ENCODE measurements at places on chromosomes 4 and X.

DNA sequence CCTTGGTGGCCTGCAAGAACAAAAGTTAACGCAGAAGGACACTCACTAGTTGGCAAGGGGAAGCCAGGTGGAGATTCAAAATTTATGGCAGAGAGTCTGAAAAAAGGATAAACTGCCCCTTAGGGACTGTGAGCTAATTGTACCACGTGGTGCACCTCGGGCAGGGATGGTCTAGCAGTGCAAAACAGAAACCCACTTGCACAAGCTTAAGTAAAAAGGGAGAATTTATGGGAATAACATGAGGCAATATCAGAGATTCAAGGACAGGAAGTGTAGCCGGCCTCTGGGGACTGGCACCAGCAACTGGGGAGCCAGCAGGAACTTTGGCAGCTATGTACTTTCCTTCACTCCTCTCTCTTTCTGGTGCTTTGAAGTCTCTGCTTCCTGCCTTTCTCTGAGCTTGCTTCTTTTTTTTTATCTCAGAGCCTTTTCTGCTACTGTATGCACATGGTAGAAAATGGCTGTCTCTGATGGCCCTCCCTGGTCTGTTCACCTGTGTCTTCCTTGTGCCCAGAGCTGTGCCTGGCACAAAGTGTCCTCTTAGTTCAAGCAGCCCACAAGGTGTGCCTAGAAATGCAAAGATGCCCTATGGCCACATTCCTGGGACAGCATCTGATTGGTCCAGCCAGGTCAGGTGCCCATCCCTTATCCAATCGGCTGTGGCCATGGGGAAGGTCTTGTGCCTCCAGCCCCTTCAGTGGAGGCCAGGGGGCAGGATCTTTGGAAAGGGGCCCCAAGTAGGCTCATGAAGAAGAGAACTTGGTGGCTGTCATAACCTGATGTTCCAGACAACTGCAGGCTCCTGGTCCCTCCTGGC lies 114.8 kb upstream of the ATP6AP2 start:
- DNase-seq: no peak

- DNase-seq: no peak
Observed at GRCh38 chr4:16351161-16351560, 124.9 kb upstream of the TAPT1 start.

DNA sequence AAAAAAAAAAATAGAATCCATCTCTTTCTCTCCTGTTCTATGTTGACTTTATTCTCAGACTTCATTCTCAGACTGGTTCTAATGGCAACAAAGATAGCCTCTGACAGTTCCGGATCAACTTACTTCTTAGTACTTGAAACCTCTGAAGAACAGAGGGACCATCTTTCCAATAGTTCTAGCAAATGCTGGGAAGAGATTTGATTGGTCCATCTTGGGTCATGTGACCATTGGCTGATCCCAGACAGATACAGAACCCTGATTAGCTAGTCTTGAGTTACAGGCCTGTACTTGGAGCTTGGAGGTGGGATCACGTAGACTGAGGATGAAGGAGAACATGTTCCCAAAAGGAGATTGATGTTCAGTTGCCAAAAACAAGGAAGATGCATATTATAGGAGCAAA lies 66.9 kb upstream of the STIM2 start:
- DNase-seq: no peak

DNA sequence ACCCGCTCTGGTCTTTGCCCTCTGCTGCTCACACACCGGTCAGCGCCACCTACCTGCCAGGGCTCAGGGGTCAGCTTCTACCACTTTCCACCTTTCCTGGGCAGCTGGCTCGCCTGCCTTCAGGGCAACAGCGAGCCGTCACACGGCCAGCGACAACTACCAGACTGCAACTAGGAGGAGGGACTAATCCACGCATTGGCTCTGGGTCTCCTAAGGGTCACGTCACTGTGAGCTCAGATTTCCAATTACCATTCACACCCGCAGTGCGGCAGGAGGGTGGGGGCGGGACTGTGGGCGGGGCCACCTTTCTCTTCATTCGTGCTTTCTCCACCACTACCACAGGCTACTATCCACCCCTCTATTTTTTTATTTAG lies at the start of gene BEX5:
BEX5 (minus strand) TSS at position 172 of the 374 bp plus-strand sequence. CDS start 1,712 bp downstream, outside the sequence.
- DNase-seq: no peak

DNA sequence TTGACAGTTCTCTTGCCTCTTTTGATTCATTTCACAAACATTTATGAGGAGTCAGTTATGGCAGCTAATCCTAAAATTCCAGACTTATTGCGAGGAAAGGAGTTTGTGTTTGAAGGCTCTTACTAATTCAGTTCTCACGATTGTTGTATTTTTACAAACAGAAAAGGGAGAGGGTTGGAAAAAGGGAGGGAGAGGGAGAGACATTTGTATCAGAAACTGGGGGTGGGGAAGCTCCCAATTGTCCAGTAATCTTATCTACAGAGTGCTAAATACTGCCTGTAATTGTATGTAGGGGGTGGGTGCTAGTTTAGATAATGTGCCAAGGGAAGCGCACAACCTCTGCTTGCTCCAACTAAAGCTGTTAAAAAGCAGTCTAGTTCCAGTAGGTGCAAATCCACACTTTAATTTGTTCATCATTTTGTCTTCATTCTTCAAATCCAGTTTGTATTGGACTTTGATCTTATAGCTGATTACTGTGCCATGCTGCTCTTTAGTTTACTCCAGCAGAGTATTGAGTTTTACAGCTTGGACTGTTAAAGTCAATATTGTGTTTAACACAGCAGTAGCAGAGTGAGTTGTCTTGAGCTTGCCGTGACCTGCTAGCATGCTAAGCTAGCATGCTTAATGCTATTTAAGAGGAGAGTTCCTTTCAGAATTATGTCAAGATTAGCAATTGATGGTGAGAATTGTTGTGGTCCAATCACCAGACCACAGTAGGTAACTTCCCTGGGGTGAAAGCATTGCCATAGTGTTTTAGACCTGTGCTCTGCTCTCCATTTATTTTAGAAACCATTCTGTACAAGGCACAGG lies 13.9 kb downstream of the FNIP2 start:
- no peak for DNase-seq

- no peak for DNase-seq
Observed at GRCh38 chr4:98522636-98523395, 135.6 kb downstream of the TSPAN5 start.

DNA sequence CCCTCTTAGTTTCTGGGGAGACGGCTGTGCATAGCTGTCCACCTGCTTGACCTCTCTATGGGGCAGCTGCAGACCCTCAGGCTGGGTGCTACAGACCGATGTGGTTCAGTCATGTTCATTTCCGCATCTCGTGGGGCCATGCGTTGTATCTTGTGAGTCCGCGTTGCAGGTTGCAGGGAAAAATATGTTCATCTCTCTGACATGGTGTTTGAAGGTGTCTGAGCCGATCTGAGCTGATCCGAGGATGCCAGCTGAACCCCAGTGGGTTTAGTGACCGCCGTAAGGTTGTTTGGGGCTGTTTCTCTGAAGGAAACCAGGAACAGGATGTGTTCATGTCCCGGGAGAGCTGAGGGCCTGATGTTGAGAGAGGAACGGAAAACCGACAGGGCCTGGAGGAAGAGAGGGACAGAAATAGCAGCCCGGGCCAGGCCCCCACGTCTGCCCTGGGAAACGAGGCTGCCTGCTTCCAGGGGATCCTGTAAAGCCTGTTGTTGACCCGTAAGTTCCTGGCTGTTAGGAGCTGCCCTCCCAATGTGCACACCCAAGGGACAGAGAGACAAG lies 9.8 kb upstream of the P2RY8 start:
- no peak for DNase-seq

DNA sequence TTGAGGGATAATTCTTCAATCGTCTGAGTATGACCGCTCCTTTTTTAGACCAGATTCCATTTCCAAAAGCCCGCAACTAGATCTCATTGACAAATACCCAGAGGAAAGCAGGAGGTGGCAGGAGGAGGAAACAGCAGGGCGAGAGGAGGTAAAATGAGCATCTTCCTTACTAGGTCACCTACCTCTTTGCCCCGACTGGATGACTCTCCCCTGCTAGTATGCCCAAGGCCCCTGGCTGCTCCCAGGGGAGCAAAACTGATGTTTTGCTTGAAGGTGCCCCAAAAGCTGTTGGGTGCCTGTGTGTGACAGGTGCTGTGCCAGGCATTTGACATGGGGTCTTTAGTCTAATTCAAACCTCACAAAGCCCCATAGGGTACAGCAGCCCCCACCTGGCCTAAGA lies 48.9 kb downstream of the C4orf50 start:
- DNase-seq: no peak

GRCh38 chrX:110699109-110699508 lies 96.5 kb downstream of the CHRDL1 start:
- DNase-seq: no peak

- no peak for DNase-seq
Observed at GRCh38 chr4:2402048-2402842, 16.2 kb downstream of the ZFYVE28 start.

DNA sequence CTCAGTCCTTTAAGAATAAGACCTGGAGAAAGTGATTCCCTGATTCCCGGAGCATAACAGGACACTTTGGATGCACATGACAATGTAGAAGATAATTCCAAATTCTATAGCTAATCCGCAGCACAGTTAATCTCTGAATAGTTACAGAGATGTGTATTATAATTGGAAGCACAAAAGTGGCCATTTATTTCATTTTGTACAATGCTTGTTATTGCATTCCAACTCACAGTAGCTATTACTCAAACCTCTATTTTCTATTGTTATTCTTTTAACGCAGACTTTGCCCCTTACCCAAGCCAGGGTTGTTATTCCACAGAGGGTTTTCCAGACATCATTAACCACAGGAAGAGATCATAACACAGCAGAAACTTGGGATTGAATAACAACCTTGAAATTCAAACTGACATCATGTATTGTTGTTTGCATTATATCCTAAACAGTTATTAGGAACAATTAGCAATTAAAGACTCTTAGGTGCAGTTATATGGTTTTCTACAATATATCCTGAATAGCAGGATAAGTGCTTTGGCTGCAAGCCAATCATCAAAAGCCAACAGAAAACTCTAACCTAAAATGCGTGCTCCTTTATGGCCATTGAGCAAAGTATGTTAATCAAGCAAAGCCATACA lies 984.0 kb upstream of the TENM3 start:
- DNase-seq: no peak

GRCh38 chr4:146134761-146135445 lies 40.6 kb upstream of the LSM6 start:
- DNase-seq: no peak
